ENCODE measurements at places on chromosomes 5 and 9.

DNA sequence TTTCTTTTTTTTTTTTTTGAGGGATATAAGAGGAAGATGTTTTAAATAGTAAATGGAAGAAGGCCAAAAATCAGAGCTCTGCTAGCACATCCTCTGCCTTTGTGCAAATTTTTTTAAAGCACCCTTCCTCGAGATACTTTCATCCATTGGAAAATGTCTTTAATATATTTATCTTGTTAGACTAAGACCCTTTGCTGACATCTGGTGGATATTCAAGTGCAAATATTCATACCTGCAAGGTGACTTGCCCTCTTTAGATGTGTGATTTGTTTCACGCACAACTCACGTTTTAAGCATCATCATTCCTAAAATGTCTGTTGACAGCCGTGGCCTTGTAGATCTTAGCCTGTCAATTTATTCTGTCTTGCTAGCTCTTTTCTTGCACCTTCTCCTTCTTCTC, 258.5 kb downstream of the AGTPBP1 start:
- H3K27ac ChIP-seq, result no peak overlapping the region
- peaks cover 4% of the 10 kb centered on the region for H3K4me1 ChIP-seq
- DNase-seq, result no peak
- H3K36me3 ChIP-seq, result no peaks in the 10 kb centered on the region
- no peak overlapping the region for H3K4me3 ChIP-seq
- H3K27me3 ChIP-seq, result no peaks in the 10 kb centered on the region

DNA sequence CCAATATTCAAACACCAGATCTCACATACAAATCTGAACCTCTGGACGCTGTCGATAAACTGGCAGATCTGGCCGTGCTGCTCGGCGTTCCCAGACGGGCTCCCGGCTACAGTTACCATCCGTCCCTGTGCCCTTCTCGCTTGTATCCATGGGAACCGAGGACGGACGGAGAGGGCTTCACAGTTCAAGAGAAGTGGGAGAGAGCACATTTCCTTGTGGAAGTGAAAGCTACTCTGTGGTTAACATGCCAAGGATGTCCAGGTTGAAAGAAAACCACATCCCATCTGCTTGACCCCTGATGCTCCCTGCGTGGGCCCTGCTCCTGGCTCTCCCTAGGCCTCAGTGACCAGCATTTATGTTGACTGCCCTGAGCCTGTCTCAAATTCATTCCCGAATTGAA, 6.3 kb upstream of the DBN1 start:
- H3K36me3 ChIP-seq, result no peaks in the 10 kb centered on the region
- peaks cover 27% of the 10 kb centered on the region for H3K4me1 ChIP-seq
- no peaks in the 10 kb centered on the region for H3K27me3 ChIP-seq

DNA sequence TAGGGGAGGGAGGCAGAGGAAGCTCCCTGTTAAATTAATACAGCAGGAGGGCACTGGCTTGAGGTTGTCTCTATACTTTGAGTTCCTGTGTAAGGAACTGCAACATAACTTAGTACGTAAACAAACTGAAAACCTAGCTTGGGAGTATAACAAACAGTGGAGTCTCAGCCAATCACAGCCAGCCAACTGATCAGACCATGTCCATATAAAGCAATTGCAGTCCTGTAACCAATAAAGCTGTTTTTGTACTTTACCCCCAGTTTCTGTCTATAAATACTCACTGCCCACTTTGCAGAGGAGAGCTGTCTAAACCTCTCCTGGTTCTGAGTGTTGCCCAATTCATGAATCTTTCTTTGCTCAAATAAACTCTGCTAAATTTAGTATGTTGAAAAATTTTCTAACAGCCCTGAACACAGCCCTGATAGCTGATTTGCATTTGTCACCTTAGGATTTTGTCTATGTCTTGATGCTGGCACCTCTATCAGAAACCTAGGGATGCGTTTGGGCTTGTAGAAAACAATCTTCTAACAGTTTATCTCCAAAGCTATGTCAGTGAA, 39.9 kb downstream of the GDNF start:
- H3K4me1 ChIP-seq, result no peaks in the 10 kb centered on the region
- DNase-seq, result no peak
- H3K27me3 ChIP-seq, result no peaks in the 10 kb centered on the region
- H3K4me3 ChIP-seq, result no peak overlapping the region
- no peaks in the 10 kb centered on the region for H3K36me3 ChIP-seq

DNA sequence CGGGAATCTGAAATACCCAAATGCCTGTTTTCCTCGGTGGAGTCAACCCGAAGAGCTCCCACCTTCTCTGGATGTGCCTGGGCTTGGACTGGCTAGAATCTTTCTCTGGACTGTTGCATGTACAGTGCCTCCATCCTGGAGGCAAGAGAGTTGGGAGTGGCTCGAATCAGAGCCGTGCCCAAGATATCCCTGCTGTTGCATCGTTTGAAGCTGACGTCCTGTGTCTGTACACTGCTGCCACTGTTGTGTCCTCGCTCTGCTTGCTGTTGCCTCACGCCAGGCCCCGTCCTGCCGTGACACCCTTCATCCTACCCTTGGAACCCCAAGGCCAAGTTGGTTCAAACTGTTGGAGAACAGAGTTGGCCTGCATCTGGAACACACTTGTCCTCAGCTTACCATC, 35.4 kb downstream of the FAXDC2 start:
- H3K27ac ChIP-seq, result no peak overlapping the region
- H3K4me1 ChIP-seq, result peaks cover 9% of the 10 kb centered on the region
- DNase-seq, result no peak
- H3K36me3 ChIP-seq, result no peaks in the 10 kb centered on the region

All from testis (tissue), 5 donors.